Fibroblast of pulmonary artery (primary cell): ENCODE measurements at places on chromosomes 7 and 10.

DNA sequence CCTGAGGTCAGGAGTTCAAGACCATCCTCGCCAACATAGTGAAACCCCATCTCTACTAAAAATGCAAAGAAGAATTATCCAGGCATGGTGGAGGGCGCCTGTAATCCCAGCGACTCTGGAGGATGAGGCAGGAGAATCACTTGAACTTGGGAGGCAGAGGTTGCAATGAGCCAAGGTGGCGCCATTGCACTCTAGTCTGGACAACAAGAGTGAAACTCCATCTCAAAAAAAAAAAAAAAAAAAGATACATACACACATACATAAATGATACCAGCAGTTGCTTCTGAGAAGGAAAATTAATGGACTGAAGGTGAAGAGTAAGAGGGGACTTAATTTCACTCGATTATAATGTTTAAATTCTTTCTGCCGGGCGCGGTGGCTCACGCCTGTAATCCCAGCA is 40.2 kb upstream of the PAX2 start:
- no peak for DNase-seq

GRCh38 chr10:124035306-124035927 is 58.0 kb downstream of the CHST15 start:
- DNase-seq = no peak

DNA sequence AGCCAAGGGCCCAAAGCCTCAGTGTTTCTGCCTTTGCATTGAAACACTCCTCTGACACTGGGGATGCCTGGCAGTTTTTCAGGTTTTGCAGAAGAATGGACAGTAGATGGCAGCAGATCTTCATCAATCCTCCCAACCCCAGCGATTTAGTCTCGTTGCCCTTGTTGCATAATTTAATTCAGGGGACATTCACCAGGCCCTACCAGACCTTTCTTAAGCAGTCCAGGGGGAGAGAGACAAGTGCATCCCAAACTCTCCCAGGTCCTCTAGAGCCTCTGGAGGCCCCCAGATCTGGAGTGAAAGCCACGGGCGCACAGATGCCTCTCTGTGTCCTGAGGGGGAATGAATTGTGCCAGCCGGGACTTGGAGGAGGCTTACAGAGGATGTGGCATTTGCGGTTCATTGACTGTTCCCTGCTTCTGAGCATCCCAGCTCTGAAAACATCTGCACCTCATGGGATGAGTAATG is 29.6 kb downstream of the MINDY4 start:
- peak; percentile 90 for DNase-seq

GRCh38 chr10:33212061-33212748 is 122.3 kb downstream of the NRP1 start:
- peak; percentile 55 for DNase-seq

GRCh38 chr7:137122145-137122544 is 221.4 kb downstream of the PTN start:
- no peak for DNase-seq

- peak; percentile 89 for DNase-seq
Observed at GRCh38 chr10:123808906-123809305, 82.7 kb downstream of the CPXM2 start.

GRCh38 chr7:99504281-99504602 is 220 bp upstream of the ZKSCAN5 start:
- no peak for DNase-seq

GRCh38 chr10:88004451-88004850 is 141.0 kb downstream of the PTEN start:
- peak; percentile 55 for DNase-seq

GRCh38 chr7:154553711-154554265 is 449.1 kb downstream of the PAXIP1 start:
- DNase-seq = no peak

GRCh38 chr10:95407546-95407945 is 116.7 kb upstream of the PDLIM1 start:
- DNase-seq = no peak

DNA sequence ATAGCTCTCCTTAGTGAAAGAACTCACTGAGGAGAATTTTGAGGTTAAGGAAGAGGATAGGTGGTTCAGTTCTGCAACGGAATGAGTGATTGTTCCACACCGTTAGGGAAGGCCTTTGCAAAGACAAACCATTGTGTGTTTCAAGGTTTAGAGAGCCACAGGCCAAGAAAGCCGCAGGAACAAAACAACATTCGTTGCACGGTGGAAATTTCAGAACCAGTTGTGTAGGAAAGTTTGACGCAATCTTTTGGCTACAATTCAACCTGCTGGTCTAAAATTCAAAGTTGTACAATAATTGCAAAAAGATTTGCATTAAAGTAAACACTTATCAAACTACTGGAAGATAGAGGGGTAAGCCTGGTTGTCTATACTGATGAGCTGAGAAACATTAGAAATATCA is 91.4 kb downstream of the FAM107B start:
- peak; percentile 32 for DNase-seq

- peak; percentile 68 for DNase-seq
Observed at GRCh38 chr7:30743371-30744074, 8.4 kb upstream of the INMT start.

- DNase-seq = peak; percentile 73
Observed at GRCh38 chr10:48658243-48658974, 26.3 kb upstream of the WDFY4 start.

DNA sequence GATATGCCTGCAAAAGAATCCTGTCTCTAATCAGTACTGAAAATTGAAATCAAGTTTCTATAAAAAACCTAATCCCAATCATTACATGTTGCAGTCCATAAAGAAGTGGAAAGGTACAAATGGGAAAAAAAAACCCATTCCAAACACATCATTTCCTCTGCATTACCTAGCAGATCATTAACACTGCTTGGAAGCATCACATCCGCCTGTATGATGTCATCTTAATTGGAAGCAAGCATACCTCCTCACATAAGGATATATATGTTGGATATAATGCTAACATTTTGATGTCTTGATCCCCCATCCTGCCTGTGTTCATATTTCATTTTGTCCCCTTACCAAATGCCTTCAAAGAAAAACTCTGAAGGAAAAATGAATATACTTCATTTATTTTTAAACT is 241.3 kb upstream of the AOAH start:
- no peak for DNase-seq

GRCh38 chr7:63028376-63029206 is 970.1 kb upstream of the ZNF722 start:
- DNase-seq = no peak

- DNase-seq = no peak
Observed at GRCh38 chr7:133186060-133186459, 66.8 kb upstream of the EXOC4 start.

- DNase-seq = peak; percentile 14
Observed at GRCh38 chr7:41503438-41503837, 199.5 kb downstream of the INHBA start.

- DNase-seq = peak; percentile 93
Observed at GRCh38 chr10:59536167-59537014, 173.3 kb downstream of the SLC16A9 start.

DNA sequence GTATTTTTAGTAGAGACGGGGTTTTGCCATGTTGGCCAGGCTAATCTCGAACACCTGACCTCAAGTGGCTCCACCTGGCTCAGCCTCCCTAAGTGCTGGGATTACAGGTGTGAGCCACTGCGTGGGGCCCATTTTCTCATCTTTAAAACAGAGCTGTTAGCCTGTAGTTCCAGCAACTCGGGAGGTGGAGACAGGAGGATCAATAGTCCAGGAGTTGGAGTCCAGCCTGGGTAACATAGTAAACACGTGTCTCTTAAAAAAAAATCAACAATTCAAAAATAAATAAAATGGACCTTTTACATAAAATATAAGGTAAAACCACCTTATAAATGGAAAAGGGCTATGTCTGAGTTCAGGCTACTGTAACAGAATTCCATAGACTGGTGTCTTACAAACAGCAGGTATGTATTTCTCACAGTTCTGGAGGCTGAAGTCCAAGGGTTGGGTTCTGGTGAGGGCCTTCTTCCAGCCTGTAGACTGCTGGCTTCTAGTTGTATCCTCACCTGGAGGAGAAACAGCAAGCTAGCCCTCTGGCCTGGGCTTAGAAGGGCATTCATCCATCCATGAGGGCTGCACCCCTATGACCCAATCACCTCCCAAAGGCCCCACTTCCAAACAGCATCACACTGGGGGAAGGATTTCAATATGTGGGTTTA is 7.0 kb upstream of the PVRIG start:
- DNase-seq = no peak

- DNase-seq = no peak
Observed at GRCh38 chr7:147412109-147412508, 1178.5 kb upstream of the C7orf33 start.

- peak; percentile 23 for DNase-seq
Observed at GRCh38 chr10:89078724-89079672, 88.4 kb downstream of the FAS start.

DNA sequence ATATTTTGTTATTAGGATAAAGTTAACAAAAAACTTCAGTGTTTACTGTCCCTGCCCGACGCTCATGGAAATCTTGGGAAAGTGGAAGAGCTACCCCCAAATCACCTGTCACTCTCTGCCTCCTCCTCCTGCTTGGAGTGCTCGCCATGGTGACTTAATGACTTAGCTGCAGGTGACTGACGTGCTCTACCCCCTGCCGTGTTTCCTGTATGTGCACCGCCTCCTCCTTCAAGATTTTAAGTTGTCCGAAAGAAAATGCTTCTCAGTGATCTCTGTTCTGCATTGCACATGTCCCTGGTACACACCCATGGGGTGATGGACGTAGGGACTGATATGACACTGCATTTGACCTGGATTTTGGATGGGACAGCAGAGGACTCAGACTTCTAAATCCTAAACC is 338.8 kb upstream of the SHH start:
- DNase-seq = no peak
